A549 treated with GW870086 at 1 μM for 4 hours (cell line): ENCODE measurements at places on chromosomes 12 and 14. TPM values are rescaled to one million over a fixed set of nuclear protein-coding genes. Genes with fewer than 3 reads are reported as not detected.

The CYP46A1 gene
- total RNA-seq: 0.07 to 0.42 TPM (median 0.16 TPM) in 5 replicates

The SLCO1B3 gene
- 8.6 to 14.5 TPM (median 12.9 TPM) in 5 replicates for total RNA-seq

The RBM25 gene
- total RNA-seq: 49.9 to 59.4 TPM (median 56.5 TPM) in 5 replicates

The GLT1D1 gene
- not detected in 5 replicates for total RNA-seq

The C1QL4 gene
- 4.9 to 6.2 TPM (median 5.7 TPM) in 5 replicates for total RNA-seq

The KCNA1 gene
- total RNA-seq: not detected in 5 replicates

The CD163 gene
- total RNA-seq: 0.12 to 0.15 TPM in 2 of 5 replicates, not detected in the others
